ENCODE measurements at places on chromosomes 2 and 18.

- DNase-seq, result no peak
Measured at GRCh38 chr2:156455361-156455975, 19.3 kb downstream of the GPD2 start.

DNA sequence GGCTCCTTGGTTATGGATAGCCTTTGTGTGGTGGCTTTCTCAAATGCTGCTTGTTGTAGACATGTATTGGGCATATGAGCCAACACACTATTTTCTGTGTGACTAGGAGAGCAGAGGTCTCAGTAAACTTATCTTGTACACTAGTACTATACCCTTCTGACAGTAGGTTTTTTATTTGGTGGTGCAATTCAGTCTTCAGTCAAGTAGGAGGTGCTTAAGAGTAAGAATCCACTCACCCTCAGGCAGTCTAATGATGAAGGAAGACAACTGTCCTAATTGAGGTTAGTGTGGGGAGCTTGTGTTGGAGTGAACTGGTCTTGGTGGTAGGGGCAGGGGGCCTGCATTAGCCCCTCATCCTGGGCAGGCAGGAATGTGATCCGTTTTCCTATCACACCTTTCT is 164.0 kb downstream of the SLC4A10 start:
- no peak for DNase-seq

GRCh38 chr2:227772932-227773331 is 27.2 kb downstream of the SCYGR8 start:
- DNase-seq, result no peak

GRCh38 chr2:191950132-191950874 is 103.4 kb upstream of the CAVIN2 start:
- DNase-seq, result no peak

DNA sequence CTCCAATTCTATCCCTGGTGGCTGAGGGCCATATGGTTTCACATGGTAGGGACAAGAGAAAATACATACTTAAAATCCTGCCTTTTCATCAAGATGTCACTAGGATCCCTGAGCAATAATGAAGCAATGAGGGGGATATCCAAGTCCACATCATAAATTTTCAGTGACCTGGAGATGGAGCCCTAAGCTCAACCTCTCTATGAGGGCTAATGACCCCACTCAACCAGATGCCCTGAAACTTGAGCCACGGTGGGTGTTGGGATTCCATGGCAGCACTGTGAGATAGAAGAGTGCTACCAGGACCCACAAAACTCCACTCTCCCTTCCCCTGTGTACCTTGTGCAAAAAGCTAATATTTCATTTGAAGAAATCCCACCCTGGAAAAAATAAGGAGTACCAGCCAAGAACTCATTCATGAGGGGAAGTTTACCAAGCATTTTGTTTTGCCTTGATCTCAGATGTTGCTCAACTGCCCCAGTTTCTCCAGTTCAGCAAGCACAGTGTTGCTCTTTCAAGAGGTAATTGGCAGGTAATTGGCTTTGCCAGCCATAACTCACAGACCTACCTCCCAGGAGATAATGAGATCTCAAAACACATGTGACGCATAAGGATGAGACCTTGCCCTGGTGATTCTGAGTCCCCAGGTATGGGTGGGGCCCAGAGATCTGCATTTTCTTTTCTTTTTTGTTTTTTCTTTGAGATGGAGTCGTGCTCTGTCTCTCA is 51.0 kb upstream of the TTC39C start:
- DNase-seq, result no peak

GRCh38 chr18:78737006-78737915 is 242.4 kb upstream of the SALL3 start:
- no peak for DNase-seq

Data from head of caudate nucleus (tissue), 42 donors.